ENCODE measurements at places on chromosomes 5 and 9. TPM values are rescaled to one million over a fixed set of nuclear protein-coding genes. Genes with fewer than 3 reads are reported as not detected.

Gene FAM153A
- 3.4 TPM for total RNA-seq

DNA sequence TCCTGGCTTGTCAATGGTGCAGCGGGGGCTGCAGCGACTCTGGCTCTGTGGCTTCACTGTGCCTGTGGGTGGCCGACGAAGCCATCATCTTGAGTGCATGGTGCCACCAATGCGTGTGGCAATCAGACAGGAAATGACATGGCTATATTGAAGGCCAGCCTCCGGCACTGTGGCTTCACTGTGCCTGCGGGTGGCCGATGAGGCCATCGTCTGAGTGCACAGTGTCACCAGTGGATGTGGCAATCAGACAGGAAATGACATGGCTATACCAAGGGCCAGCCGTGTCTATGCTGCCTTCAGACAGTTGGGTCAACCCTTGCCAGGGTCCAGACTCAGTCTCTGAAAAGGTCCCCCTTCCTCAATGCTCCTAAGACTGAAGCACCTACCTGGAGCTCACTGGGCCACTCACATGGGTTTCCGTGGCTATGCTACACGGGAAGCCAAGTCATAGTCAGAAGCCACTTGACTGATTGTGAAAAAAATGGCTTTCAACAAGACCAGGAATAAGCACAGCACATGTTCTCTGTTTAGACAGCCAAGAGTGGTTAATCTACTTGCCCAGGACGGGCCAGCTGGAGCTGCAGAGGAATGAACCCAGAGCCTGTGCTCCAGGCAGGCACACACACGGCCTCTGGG, 67.5 kb upstream of the S1PR3 start:
- no peak for DNase-seq

DNA sequence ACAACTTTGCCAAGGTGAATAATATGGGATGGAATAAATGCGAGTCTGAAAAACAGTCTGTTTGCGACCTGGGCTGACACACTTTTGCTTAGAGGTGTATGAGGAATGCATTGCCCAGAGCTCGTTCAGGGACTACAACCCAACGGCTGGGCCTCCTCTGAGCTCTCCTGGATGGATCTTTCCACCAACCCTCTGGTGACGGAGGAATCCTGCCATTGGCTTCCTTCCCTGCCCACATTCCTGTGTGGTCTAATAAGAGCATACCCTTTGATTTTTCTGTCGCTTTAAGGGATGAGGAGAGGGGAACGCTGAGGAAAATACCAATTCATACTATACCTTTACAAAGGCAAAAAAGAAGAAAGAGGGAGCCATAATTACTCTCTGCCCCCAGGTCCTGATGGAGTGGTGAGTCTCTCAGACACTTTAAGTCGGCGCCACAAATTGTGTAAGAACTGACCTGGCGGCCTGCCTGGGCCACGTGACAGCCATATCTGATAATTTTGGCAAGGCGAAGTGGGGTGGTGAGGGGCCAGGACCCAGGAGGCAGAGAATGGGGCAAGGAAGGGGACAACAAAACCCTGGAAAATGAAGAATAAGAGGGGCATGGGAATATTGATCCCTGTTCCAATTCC, 265.2 kb upstream of the MSX2 start:
- no peak for DNase-seq

Gene DNAH5
- total RNA-seq = 0.57 TPM

- DNase-seq = no peak
Observed at GRCh38 chr9:112559629-112560413, 73.2 kb downstream of the KIAA1958 start.

GRCh38 chr9:129669141-129669718, 3.8 kb downstream of the PRRX2 start:
- DNase-seq = no peak

DNA sequence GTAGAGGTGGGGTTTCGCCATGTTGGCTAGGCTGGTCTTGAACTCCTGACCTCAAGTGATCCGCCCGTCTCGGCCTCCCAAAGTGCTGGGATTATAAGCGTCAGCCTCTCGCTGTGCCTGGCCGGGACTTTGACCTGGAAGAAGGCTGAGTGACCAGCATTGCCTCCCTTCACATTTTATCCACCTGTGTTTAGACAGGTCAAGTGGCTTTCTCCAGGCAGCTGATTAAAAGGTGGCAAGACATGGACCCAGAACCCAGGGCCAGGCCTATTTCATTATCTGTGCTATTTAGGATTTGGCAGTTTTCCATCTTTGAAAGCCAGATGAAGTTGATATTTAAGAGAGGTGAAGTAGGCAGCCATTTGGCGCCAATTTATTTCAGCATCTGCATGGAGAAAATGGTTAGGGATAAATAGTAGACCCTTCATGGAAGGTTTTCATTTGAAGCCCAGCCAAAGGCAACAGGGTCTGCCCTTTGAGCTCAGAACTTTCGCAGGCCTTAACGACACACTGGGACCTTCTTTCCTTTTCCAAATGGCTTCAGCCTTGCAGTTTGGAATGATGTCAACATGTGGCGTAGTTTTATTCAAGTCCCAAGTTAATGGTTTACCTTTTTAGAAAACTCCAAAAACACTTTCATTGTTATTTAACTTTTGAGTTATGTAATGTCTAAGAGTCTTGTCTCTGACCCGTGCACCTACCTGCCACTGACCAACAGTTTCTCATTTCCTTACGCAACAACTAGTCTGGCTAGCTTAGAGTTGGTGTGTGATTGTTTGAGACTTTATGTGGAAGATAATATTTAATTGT, 8.4 kb downstream of the DAPK1 start:
- DNase-seq = no peak

Gene RNF180
- total RNA-seq = 50.7 TPM

- no peak for DNase-seq
Observed at GRCh38 chr9:13919401-13919800, 394.5 kb downstream of the NFIB start.

Gene MYORG
- total RNA-seq = 12.0 TPM

- no peak for DNase-seq
Observed at GRCh38 chr5:72842816-72843215, 26.4 kb downstream of the TNPO1 start.

Gene FOXD4L3
- not detected for total RNA-seq

- no peak for DNase-seq
Observed at GRCh38 chr5:146240951-146241350, 37.5 kb downstream of the RBM27 start.

GRCh38 chr9:107870927-107871680, 381.5 kb upstream of the KLF4 start:
- no peak for DNase-seq

DNA sequence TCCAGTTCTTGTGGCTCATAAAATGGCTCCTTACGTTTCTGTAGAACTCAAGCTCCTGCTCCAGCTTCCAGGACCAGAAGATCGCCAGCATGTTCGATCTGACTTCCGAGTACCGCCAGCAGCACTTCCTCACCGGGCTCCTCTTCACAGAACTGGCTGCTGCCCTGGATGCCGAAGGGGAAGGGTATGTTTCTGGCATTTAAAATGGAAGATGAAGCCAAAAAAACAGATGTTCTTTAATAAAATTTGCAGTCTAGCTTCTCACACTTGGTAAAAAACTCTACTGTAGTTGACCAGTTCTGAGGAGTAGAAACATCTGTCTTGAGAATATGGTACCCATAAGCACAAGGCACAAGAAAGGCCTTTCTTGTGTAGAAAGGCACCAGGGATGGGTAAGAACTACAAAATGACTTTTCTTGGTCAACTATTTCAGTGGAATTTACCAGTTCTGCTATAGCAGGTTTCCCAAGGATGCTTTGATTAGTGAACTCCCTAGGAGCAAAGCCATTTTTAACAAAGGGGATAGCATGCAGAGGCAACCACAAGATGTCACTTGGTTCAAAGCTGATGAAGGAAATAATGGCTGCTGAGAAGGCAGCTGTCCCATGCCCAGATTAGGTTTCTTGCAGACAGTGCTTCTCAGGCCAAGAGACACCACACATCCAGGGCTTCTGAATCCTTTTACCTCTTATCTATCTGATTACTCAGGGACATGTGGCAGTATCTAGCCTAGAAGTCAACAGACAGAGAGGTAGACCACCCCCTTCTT, 192.4 kb downstream of the DOCK8 start:
- no peak for DNase-seq
